NCI-H1694 (cell line): ENCODE measurements at places on chromosomes 13 and 19.

- DNase-seq: no peak
Observed at GRCh38 chr13:34419025-34419424, 523.0 kb upstream of the NBEA start.

DNA sequence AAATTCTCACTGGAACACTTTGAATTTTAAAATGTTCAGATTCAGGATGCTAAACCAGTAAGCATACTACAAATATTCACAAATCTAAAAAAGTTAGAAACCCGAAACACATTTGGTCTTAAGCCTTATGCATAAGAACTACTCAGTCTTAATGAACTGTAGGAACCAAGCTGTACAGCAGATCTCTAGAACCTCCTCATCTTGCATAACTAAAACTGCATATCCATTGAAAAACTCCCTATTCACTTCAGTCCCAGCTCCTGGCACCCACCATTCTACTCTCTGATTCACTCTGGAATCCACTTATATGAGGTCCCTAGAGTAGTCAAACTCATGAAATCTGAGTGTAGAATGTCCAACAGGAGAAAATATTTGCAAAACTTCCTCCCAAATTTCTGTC, 65.6 kb upstream of the CEACAM8 start:
- no peak for DNase-seq

DNA sequence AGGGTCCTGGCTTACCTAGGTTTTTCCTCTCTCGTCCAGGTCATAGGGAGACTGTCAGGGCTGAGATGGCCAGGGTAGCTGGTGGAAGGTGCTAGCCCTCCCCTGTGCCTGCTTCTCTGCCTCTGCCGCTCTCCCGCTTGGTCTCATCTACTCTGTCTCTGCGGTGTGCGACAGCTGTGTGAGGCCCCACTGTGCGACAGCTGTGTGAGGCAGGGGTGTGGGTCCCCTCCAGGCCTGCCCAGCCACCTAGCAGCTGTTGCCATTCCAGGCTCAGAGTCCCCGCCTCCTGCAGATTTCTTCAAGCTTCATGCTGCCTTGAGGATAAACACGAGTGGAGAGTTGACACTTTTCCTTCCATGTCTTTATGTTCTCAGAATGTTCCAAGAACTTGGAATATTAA, 53.0 kb downstream of the ARHGEF7 start:
- no peak for DNase-seq

- DNase-seq: no peak
Observed at GRCh38 chr19:11457115-11457514, 21.7 kb downstream of the PRKCSH start.

GRCh38 chr19:28864577-28865042, 348.3 kb downstream of the UQCRFS1 start:
- no peak for DNase-seq

DNA sequence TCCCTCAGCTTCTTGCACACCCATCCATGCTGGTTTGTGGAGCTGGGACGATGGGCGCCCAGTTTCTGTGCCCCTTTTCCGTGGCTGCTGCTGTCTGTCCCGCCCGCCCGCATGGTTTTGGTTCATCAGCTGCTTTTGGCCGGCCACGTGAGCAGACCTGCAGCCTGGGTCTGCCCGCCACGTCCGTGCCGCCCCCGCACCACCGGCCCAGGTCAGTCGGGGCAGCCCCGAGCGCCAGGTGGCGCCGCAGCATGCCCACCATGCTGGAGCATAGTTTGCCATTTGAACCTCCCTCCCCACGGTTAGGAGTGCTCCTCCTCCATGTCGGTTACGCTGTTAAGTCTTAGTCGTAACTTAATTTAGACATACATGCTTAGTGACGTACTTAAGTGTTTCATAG, 15.3 kb upstream of the RPS15 start:
- no peak for DNase-seq

GRCh38 chr13:110305949-110306339, 1.0 kb downstream of the COL4A1 start:
- no peak for DNase-seq

- DNase-seq: peak; percentile 58
Observed at GRCh38 chr13:29901710-29902631, 51.6 kb upstream of the UBL3 start.

GRCh38 chr13:40920826-40921225, 98.3 kb downstream of the ELF1 start:
- DNase-seq: no peak

DNA sequence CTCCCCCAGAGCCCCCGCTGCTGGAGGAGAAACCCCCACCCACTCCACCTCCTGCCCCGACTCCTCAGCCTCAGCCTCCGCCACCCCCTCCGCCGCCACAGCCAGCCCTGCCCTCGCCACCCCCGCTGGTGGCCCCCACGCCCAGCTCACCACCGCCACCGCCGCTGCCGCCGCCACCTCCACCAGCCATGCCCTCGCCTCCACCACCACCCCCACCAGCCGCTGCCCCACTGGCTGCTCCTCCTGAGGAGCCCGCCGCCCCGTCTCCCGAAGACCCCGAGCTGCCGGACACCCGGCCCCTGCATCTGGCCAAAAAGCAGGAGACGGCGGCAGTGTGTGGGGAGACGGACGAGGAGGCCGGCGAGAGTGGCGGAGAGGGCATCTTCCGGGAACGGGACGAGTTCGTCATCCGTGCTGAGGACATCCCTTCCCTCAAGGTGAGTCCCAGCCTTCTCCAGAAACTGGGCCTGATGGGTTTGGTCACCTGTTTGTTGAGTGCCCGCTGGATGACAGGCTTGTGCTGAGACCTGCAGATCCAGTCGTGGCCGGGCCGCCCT, 10.6 kb downstream of the PRR12 start:
- no peak for DNase-seq

- no peak for DNase-seq
Observed at GRCh38 chr19:2423915-2424685, 3.3 kb downstream of the TIMM13 start.

GRCh38 chr13:34733721-34734120, 208.3 kb upstream of the NBEA start:
- DNase-seq: no peak
